Activated CD8-positive, alpha-beta memory T cell treated with anti-CD3 and anti-CD28 coated beads for 1 hour (primary cell): ENCODE measurements at places on chromosomes 1 and 21.

- no peak for DNase-seq
Measured at GRCh38 chr1:37634244-37634991, at the start of gene RSPO1. TSS of gene RSPO1 (minus strand) at chr1:37634892. CDS start at chr1:37629661, 5,231 bp downstream.

- DNase-seq, result no peak
Measured at GRCh38 chr21:36171741-36172331, 15.2 kb downstream of the DOP1B start.

DNA sequence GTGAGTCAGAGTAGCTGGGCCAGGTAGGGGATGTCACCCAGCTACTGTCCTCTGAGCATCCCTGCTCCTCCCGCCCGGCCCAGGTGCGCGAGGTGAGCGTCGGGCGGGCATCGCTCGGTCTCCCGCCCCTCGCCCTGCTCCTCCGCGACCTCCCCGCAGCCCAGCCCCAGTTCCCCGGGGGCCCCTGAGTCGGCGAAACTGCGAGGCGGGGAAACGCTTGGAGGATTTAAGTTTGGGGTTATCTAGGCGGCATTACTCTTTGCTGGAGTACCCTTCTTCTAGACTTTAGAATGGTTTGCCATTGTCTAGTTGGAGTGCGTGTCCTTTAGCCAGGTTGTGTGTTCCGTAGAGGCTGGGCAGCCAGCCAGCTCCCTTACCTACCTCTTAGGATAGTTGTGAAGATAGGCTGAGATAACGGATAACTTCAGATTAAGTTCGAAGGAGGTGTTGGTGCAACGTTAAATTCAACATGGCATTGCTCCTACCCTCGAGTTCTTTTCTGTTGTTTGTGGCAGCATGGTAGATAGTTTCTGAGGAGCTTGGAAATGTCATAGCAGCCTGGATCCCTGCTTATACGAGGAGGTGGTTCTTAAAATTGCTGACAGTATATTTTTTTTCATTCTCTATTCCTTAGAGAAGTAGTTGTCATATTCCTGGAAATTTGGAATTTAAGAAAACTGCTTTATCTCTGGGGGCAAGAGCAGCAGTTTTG is 697 bp downstream of the AGO3 start:
- no peak for DNase-seq

- DNase-seq, result no peak
Measured at GRCh38 chr1:192936313-192937018, 122.7 kb downstream of the UCHL5 start.

DNA sequence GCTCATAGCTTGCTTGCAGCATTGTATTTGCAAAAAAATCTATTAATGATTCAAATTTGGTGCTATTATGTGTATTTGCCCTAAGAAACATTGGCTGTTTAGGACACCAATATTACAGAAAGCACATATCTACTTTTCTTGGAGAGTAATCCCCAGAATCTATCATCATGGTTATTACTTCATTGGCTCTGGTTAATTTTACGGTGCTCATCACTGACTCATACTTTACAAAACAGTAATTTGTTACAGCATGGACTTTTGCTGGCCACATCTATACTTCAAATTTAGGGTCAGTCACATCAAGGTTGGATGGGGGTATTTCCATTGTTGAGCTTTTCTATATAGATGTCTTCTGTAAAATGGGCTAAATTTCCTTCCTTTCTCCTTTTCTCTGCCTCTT is 45.7 kb downstream of the SH3GLB1 start:
- no peak for DNase-seq

DNA sequence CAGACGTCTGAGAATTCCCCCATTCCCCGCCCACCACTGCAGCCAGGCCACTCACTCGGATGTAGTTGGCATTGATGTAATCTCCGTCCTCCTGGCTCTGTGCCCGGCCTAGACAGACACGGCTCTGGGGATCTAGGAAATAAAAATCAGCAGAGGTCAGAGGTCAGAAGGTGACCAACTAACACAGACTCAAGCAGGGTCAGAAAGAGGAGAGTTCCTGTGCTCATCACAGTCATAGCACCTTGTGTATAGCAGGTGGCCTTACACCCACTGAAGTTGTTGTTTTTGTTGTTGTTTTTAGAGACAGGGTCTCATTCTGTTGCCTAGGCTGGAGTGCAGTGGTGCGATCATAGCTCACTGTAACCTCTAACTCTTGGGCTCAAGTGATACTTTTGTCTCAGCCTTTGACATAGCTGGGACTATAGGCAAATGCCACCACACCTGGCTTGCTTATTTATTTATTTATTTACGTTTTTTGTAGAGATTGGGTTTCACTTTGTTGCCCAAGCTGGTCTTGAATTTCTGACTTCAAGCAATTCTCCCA is 4.9 kb downstream of the PTPN7 start:
- DNase-seq, result no peak

GRCh38 chr1:192589813-192590212 is 14.2 kb downstream of the RGS1 start:
- DNase-seq, result no peak

- DNase-seq, result no peak
Measured at GRCh38 chr21:46613391-46613790, 8.5 kb upstream of the S100B start.

DNA sequence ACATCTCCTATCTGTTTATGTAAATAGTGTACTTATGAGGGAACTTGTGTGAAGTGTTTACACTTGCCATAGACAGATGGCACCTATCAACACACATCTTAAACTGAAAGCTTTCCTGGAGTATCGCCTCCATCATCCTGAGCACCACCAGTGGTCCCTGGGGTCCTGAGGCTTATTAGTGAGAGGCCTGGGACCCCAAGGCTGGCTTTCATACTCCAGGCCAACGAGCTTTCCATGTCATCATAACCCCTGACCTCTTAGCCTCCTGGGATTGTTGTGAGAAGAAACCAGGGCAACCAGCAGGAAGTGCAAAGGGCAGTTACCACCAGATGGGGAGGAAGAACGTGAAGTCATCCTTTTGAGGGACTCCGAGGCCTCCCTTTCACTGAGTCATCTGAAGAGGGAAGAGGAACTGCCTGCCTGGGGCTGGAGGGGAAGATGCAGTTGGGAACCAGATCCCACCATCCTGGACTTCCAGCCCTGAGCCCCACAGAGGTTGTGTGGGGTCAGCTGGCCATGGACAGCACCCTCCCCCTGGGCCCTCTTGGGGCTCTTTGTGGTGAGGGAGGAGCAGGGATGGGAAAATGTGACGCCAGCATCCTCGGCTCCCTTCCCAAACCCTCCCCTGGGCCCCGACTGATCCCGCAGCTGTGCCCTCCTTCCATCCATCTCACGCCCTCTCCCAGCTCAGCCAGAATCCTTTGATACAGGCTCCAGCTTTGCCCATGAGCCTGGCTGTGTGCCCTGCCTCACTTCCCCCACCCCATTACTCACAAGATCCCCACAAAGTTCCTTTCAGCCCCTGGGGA is 5.8 kb downstream of the INKA2 start:
- DNase-seq, result no peak

DNA sequence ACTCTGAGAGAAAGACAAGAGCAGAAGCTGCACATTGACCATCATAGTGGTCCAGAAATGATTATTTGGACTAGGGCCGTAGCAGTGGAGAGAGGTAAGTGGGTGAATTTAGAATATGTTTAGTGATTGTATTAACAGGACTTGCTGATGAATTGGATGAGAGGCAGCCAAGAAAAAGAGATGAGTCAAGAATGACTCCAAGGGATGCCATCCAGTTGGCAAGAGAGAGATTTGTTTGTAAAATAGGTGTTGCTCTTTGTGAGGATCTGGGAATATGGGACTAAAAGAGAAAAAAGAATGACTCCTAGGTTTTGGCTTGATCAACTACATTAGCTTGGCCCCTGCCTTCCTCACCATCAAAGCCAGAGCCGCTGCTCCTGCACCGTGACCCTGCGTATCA is 54.2 kb upstream of the ARTN start:
- no peak for DNase-seq

DNA sequence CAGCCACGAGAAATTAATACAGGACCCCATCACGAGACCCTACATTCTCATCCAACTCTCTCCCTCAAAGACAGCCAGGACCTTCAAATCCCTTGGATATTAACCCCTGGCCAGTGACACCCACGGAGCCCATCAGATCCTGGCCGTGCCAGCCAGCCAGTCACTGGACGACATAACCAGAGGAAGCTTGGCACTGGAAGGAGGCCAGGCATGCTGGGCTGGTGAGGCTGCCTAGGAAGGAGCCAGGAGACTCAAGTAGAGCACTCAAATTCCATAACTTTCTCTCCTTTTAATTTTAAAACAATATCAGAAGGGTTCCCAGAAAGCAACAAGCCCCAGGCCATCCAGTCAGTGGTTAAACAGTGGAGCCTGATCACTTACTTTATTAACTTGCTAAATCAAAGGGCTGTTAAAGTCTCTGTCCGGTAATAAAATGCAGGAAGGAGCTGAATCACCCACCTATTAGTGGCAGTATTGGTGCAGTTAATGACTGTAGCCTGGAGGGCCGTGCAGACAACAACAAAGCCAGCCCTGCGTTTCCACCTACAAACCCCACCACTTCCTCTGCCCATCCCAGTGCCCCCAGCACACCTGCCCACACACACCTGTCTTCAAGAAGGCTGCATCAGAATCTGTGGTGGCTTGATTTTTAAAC is 78.0 kb downstream of the HIVEP3 start:
- no peak for DNase-seq

DNA sequence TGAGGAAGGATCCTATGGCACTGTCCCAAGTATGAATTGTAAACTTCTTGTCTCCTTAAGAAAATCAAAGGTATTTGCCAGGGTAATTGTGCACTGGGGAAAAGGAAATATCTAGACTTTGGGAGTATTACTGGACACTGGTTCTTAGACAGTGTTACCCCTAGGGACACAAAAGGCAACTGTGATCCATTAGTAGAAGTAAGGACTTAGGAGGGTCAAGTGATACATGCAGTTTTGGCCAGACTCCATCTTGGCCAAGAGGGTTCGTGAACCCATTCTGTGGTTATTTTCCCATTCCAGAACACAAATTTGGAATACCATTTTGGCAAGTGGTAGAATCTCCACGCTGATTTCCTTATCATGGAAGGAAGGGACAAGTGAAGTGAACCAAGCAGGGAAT is 98.1 kb downstream of the TM2D1 start:
- no peak for DNase-seq

- DNase-seq, result no peak
Measured at GRCh38 chr1:62439652-62440371, 3.0 kb downstream of the USP1 start.

GRCh38 chr1:217078078-217078690 is 355.0 kb upstream of the ESRRG start:
- DNase-seq, result no peak

DNA sequence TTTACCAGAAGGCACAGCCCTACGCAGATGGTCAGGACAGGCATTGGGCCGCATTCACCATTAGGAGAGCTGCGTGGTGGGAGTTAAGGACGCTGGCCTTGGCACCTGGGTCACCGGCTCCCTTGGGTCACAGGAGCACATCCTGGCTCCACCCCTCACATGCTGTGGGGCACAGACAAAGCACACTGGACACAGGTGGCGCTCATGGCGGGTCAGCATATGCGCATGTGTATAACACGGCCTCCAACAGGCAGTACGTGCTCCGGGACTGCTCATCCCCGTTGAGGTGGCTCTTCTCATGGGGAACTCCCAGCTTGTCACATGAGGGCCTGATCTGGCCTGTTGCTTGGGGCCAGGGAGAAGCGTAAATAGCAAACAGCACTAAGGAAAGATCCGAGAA is 25.0 kb downstream of the PGBD5 start:
- DNase-seq, result no peak

GRCh38 chr1:171913385-171913784 is 72.1 kb downstream of the DNM3 start:
- DNase-seq, result no peak

DNA sequence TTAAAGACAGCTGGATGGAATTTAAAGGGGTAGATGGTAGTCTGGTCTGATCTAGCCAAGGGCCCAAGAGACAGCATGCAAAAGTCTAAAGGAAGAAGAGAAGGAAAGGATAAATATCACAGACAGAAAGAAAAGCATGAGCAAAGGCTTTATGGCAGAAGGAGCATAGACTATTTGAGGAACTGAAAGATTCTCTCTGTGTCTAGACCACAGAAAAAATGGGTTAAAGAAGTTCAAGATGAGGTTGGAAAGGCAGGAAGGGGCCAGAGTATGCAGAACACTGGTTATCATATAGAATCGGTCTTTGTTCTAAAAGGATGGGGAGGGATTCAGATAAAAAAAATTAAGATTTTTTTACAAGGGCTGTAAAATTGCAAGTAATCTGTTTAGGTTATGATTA is 136.8 kb upstream of the SGIP1 start:
- DNase-seq, result no peak

DNA sequence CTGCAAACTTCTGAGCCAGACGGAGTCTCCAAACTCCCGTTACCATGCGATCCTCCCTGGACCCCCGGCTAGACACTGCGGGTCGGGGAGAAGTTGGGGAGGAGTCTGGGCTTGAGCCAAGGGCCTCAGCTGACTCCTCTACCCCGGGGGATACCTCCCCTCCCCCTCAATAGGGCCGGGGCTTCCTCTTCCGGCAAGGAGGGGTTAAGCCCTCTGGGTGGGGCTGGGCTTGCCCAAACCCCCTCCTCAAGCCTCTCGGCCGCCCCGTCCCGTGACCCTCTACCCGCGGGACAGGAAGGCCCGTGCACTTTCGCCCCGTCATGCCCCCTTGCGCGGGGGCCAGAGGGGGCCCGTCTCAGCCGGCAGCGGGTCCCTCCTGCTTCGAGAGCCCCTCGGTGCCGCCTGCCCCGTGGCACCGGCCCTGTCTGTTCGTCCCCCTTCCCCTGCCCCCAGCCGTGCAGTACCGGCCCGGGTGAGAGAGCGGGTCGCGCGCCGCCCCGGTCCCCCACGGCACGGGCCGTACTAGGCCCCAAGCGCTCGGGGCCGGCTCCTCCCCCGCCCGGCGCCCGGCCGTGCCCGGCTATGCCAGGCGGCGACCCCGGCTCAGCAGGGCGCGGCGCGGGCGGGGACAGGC is 652 bp downstream of the ARL8A start:
- DNase-seq, result no peak

- no peak for DNase-seq
Measured at GRCh38 chr1:1942753-1943656, 23.9 kb upstream of the TMEM52 start.

DNA sequence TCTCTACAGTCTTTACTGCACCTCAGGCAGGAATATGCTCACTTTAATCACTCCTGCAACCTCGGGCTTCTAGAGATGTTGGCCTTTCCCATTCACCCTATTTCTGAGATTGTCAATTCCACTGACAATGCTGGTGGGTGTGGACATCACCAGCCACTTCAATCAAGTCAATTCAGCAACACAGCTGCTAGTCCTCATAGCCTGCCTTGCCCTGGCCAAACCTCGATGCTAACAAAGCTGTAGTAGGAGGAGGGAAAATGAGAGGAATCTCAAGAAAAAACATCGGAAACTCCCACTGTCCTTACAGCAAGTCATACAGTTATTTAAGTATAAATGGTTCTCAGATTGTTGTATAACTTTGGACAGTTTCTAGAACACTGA is 155.0 kb downstream of the KCNH1 start:
- no peak for DNase-seq

DNA sequence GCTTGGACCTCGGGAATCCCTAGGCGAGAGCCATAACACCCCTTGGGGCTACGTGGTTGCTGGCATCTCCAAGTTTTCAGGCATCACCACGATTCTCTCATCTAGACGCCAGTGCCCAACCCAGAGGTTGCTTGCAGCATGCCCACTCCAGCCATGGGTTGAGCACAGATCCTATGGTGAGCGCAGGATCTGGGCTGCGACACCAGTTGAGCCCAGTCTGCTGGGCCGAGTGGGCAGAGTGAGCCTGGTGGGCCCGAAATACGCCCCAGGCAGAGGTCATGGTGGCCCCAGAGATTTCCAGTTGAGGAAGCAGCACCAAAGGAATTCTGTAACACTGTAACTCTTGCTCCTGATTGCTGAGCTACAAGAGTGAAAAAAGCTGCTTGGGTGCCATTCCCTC is 46.1 kb upstream of the GRIK1 start:
- no peak for DNase-seq
